ENCODE measurements at places on chromosomes 7 and 10. TPM values are rescaled to one million over a fixed set of nuclear protein-coding genes. Genes with fewer than 3 reads are reported as not detected.

GRCh38 chr10:133286366-133286765 lies 9.7 kb upstream of the ADAM8 start:
- DNase-seq = no peak

SSC4D gene
- total RNA-seq = 0.70 TPM

- DNase-seq = no peak
Observed at GRCh38 chr10:85642082-85642420, 724.5 kb downstream of the GRID1 start.

- DNase-seq = no peak
Observed at GRCh38 chr7:11858622-11859302, 26.8 kb upstream of the THSD7A start.

DNA sequence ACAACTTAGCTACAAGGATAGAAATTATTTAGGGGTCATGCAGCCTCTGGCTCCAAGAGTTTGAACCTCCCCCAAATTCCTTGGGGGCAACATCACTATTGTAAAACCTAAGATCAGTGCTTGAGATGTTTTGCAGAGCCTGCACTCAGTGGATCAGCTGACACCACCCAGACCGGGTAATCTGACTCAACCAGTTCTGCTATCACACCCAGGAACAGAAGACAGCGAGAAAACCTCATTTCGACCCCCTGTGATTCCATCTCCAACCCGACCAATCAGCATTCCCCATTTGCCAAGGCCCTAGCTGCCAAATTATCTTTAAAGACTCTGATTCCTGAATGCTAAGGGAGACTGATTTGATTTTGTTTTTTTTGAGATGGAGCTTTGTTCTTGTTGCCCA lies 5.2 kb downstream of the TACR2 start:
- DNase-seq = no peak

DNA sequence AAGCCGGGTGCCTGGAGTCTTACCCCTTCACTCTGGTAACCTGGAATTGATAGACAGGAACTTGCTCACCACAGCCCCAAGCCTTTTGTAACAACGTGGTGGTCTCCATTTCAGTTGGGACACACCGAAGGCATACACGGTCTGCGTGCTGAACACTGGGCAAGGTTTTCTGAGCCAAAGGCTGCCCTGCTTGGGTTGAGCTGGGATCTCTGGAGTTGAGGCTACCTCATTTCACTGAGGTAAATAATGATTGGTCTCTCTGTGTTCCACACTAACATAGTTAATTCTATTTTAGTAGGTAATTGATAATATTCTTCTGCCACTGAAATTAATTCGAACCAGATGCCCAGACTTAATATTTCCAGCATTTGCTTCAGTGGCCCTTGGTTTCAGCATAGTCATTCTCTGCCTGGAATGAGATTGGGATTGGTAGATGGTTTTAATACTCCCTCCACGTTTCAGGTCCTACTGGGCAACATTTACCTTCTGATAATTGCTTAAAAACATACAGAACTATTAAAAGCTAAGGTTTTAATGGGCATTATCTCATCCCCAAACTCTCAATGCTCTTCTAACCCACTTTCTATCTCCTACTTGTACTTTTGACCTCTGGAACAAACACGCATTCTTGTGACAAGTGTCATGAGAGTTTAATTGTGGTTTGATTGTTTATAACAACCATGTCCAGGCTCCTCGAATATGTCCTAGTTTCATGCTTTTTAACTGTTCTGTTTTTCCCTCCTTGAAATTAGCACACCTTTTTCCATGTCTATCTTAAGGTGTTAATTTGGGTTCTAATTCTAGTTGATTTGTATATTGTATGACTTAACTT lies 202.3 kb upstream of the KLF6 start:
- DNase-seq = no peak

DNA sequence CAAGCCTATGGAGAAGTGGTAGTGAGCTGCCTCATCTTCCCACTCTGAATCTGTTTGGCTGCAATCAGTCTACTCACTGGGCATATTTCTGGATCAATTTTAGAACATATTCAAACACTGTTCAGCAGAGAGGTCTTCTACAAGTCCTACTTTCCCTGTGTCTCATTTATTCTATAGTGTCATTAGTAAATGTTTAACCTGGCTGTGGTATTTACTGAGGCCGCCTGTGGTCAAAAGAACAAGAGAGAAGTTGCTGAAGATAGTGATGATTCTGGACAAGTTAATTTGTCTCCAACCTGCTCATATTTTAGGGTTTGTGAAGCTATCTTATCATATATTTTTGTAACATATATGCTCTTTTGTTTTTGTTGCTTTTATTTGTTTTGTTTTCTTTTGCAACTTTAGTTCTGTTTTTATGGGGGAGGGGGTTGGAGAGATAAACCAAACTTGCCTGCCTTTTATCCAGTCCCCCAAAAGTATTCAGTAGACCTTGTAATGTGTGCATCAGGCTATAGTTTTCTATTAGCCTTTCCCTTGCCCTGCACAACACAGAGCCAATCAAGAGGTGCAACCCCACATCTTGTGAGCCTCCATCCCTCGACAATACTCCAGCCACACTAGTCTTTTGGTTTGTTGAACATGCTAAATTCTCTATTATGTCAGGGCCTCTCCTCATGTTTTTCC lies 362.8 kb upstream of the MBL2 start:
- no peak for DNase-seq

GRCh38 chr10:6195846-6196245 lies 6.9 kb upstream of the PFKFB3 start:
- DNase-seq = no peak

HYAL4 gene
- 0.23 TPM for total RNA-seq

DNA sequence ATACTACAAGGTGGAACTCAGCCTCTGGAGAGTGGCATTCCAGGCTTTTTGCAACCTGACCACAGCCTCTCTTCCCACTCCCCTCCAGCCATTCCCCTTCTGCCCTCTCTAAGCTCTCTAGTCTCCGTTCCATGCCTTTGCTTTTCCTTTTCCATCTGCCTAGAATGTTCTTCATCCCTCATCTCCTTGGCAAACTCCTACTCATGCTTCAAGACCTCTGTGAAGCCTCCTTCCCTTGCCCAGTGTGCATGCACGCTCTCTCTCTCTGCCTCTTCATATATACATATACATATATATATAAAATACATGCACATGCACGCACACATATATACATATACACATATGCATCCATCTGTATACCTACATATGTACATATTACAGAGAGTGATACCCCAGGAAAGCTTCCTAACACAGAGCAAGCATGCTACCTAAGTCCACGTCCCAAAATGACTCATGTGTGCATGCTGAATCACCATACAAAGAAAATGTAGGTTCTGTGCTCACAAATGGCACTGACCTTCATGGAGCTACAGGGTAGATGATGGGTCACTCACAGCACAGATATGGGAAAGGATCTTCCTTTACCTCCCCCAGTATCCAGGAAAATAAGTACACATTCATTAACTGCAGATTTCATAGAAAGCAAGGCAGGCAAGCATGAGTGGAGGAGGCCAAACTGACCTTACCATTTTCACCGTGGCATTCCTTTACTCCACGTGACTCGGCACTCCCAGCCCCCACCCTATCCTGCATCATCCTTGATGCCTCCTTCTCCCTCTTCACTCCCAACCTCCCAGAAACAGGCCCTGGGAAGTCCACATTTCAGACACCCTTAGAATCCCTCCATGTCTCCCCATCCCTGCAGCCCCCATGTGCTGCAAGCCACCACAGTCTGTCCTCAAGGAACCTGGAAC lies 238.4 kb upstream of the ZMIZ1 start:
- DNase-seq = no peak

CPA2 gene
- total RNA-seq = not detected

GRCh38 chr7:142759433-142759832 lies 10.2 kb downstream of the PRSS1 start:
- no peak for DNase-seq

ZCCHC24 gene
- 33.9 TPM for total RNA-seq

DNA sequence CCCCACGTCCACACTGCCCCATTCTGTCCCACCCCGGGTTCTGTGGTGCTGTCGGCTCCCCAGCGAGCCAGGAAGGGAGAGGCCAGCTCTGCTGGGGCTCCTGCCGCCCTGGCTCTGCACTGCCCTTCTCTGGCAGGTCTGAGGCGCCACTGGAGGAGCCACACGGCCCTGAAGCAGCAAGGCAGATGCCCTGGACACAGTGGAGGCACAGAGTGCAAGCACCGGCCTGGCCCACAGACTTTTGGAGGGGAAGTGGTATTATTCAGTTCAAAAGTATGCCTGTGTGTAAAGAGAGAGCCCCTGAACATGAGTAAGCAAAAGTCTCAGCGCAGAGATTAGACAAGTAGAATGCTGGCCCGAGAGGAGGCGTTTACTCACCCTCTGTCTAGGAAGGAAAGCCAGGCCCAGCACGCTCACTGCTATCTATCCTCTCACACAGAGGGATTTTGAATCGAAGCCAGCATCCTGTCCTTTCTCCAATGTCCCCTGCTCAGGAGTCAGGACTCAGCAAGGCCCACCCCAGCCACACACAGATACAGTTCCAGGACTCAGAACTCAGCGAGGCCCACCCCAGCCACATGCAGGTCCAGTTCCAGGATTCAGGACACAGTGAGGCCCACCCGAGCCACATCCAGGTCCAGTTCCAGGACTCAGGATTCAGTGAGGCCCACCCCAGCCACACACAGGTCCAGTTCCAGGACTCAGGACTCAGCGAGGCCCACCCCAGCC lies 115.0 kb downstream of the EGFR start:
- DNase-seq = peak; percentile 51

DNA sequence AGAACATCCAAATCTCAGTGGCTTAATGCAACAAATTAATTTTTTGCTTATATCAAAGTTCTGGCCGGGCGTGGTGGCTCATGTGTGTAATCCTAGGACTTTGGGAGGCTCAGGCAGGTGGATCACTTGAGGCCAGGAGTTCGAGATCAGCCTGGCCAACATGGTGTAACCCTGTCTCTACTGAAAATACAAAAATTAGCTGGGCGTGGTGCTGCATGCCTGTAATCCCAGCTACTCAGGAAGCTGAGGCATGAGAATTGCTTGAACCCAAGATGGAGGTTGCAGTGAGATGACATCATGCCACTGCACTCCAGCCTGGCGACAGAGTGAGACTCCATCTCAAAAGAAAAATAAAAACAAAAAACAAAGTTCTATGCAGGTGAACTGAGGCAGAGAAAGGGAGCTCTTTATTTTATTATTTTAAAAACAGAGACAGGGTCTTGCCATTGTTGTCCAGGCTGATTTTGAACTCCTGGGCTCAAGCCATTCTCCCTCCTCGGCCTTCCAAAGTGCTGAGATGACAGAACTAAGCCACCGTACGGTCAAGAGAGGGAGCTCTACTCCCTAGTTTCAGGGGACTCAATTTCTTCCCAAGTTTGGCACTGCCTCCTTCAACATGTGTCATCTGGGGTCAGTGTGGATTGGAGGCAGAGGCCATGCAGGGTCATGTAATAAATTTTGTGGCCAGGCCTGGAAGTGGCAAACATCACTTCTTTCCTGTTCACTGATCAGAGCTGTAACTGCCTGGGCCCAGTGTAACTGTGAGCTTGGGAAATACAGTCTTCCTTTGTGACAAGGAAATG lies 2.4 kb downstream of the ADCK2 start:
- DNase-seq = no peak

DNA sequence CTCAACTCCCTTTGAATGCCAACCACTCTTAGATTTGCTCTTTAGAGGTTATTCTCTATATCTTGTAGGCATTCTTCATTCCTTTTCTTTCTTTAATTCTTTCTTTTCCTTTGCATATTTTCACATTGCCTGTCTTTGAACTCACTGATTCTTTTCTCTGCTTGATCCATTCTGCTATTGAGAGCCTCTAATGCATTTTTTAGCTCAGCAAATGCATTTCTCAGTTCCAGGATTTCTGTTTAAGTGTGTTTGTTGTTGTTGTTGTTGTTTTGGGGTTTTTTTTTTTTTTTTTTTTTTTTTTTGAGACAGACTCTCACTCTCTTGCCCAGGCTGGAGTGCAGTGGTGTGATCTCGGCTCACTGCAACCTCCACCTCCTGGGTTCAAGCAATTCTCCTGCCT lies 71.6 kb downstream of the FBXL13 start:
- DNase-seq = no peak

SPRN gene
- total RNA-seq = not detected

DNA sequence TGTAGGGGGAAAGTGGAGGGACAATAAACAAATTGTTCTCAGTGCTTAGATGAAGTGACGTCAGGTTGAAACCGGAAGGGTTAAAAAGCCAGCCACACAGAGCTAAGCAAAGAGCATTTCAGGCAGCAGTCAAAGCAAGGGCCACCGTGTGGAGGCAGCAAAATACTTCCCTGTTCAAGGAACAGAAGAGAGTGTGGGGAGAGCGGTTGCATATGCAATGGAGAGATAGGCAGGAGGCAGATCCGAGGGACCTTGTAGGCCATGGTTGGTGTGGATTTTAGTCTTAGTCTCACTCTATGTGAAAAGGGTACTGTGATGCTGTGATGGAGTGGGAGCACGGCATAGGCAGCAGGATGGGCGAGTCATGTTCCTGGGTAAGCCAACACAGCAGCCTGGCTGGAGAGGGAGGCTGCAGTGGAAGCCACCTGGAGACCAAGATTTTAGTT lies 3.8 kb upstream of the STN1 start:
- DNase-seq = peak; percentile 54

TACR2 gene
- 5.6 TPM for total RNA-seq

DNA sequence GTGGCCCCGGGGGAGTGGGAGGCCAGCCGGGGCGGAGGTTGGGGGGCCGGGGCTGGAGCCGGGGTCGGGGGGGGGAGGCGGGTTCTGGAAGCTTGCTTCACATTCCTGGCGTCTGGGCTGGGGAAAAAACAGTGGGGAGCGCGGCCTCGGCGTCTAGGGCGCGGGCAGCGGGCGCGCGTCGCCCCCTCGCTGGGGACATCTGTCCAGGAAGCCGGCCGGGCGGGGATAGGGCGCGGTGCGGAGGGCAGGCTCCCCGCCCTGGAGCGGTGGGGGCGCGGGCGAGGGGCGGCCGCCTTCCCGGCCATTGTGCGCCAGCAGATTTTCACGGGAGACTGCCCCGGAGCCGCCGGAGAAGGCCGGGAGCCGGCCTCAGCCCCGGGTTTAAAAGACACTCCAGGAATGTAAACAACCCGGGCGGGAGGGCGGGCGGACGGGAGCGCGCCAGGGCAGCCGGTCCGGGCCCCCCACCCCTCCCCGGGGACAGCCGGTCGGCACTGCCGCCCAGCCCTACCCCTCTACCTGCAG lies 1.4 kb downstream of the ZMIZ1 start:
- no peak for DNase-seq

DNA sequence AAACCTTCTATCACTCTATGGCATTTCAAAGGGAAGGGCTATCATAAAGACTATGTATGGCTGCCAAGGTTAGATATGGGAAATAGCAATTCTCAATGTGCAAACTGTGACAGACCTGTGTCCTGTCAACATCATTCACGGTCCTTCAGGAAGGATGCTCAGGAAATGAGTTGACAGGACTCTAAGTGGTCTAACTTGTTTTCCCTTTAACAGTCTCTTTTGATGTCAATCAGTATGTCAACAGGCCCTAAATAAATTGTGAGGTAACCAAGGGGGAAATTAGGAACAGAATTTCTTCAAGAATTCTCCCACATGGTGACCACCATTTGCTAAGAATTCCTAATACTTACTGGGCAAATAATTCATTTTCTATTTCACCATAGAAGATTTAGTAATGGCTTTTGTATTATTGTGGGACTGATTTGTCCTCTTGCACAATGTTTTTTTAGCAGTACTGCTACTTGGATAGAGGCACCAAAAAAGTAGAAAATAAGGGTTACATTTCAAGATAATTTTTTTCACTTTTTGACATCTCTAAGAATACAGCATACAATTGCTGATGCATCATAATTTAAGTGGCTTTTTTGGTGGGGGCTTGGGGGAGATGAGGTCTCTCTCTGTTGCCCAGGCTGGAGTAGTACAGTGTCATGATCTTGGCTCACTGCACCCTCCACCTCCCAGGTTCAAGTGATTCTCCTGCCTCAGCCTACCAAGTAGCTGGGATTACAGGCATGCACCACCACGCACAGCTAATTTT lies 275.8 kb downstream of the CACNA2D1 start:
- no peak for DNase-seq

VGF gene
- not detected for total RNA-seq
